CD4-positive, alpha-beta T cell treated with Interleukin-15 for 4 hours (primary cell): ENCODE measurements at places on chromosomes 1 and 21.
A peak's percentile ranks its signal among the peaks of the same experiment; 100 is the strongest.

DNA sequence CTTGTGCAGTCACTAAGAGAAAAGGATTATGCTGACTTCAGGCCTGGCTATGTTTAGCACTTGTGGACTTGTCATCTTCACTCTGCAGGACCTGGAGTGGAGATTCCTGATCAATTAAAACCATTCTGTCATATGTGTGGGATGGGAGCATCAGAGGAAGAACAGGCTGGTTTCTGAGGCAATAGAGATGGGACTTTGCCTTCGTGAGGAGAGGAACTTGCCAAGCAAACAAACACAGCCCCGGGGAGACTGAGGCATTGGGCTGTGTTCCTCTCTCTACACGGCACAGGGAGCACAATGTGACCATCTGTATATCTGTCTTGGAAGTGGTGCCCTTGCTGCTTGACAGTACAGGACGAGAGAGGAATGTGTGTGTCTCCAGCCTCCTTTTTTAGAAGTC is 23.1 kb downstream of the VASH2 start:
- DNase-seq: no peak

- DNase-seq: no peak
Observed at GRCh38 chr21:33339135-33339534, 14.4 kb downstream of the IFNAR1 start.

- DNase-seq: no peak
Observed at GRCh38 chr1:224733027-224733911, 117.2 kb downstream of the CNIH3 start.

GRCh38 chr1:232978091-232978634 is 27.8 kb downstream of the NTPCR start:
- no peak for DNase-seq

- DNase-seq: no peak
Observed at GRCh38 chr1:216015116-216015515, 408.1 kb downstream of the USH2A start.

DNA sequence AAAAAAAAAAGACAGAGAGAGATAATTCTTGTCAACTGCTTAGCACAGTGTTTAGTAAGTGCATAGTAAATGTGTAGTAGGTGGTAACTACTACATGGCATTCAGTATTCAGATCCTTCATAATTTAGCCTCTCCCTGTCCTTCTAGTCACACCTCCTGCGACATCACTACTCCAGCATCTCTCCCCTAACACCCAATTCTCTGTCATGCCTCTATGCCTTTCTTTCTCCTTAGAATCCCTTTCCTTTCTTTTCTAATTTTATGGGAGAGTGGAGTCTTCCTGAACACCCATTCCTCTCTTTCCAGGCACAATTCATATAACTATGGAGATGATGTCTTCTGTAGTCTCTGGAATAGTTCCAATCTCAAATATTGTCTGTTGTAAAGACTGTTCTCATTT is 3.9 kb upstream of the VPS72 start:
- DNase-seq: no peak

- DNase-seq: peak; percentile 12
Observed at GRCh38 chr21:31732597-31733550, 956 bp upstream of the SCAF4 start.
